ENCODE measurements at places on chromosomes 2 and 18.

GRCh38 chr18:21071071-21071470 lies 40.5 kb downstream of the ROCK1 start:
- DNase-seq = no peak

DNA sequence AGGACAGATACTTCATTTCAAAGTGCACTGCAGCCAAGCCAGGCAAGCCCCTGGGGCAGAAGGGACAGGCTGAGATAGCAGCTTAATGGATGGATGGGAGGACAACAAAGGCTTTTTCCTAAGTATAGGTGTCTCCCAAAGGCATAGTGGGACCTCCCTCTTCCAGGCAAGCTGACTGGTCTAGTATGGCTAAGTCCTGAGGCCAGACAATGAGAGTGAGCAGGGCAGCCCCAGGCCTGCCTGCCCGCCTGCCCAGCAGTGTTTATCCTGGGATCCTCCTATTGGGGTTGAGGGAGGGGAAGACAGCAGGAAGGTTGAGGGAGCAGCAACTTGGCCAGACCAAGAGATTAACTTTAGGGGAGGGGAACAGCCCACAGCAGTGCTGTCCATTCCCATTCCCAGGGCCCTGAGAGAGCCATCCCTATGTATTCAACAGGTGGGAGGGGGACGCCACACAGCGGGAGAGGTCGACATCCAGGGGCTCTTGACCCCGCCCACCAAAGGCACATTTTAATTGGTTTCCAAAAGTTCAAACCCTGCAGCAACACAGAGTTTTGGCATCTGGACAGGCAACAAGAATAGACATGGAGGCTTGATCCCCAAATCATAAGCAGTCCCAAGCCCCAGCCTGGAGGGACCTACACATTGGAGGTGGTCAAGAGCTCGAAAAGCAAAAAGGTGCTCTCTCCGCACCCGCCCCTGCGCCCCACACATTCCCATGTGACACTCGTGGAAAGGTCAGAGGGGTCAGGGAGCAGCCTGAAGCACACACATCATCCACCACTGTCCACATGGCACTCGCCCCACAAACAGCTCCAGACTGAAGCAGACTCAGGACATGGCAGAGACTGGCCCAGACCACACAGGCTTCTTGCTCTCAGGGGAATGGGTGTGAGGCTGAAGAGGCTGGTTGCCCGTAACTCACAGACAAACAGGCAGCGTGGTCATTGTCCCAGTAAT lies 2.9 kb upstream of the SFXN5 start:
- no peak for DNase-seq

DNA sequence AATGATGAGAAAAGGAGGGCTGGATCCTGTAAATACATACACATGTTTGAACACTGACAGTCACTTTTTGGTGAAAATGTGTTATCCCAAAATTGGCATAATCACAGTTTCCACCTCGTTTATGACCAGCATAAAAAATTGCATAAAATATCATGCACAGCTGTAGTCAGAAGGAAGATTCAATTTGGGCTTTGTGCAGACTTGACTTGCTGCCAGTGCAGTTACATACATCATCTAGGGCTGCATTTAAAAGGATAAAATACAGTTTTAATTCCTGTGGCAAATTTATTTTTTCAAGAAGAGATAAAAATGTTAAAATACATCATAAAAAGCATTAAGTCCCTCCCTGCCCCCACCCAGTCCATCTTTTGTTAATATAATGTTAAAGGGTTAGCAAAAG lies 103.8 kb downstream of the VWC2L start:
- DNase-seq = peak; percentile 21

GRCh38 chr2:48551548-48551947 lies 21.6 kb downstream of the STON1 start:
- DNase-seq = no peak

DNA sequence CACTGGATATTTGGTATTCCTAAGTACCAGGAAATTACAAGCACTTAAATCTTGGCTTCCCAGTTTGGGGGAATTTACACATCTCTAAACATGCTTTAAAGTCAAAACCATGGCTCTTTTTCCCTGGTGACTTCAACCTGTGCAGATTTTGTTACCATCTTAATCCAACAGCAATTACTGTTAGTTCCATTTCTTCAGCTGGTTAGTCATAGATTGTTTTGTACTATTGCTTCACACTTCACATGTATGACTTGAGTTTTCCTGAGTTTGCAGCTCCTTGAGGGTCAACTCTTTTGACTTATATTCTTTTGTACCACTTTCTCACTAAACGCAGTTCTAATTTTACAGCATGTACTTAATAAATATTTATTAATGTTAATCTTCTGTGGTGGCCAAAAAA lies 203.4 kb upstream of the RND3 start:
- no peak for DNase-seq

DNA sequence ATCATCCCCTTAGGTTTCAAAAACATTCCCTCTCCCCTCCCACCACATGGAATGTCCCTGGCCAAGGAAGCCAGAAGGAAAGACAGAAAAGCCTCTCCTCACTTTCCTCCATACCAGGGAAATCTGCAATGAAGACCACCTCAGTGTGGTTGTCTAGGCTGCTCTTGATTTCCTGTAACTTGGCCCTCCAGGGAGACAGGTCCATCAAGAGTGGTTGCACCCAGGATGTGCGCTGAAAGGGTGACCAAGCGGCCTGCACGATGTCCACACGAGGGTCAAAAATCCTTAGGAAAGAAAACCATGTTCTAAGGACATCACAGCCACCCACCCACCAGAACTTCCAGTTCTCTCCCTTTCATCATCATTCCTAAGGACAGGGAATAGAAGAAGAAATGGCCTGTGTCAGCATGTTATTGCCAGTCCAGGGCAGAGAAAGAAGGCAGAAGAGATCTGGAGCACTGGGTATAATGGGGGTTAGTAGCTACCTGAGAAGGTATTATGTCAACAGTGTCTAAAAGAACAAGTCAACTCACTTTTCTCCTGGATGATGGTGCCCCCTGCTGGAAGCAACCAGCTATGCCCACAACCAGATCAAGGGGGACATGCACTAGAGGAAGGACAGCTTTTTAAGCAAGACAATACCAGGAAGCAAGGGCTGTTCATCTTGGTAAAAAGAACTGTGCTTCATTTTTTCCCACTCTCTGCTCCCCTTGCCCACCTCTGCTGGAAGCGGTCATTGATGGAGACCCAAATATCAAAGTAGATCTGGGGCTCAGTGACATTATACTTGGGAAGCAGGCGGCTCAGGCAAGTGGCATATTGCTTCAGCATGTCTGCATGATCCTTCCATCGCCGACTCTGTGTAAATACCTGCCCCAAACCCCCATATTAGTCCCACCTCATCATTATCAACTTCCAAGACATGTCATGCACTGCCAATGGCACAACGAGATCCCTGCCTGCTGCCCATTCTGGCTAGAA lies 9.3 kb downstream of the GGCX start:
- DNase-seq = peak; percentile 71

DNA sequence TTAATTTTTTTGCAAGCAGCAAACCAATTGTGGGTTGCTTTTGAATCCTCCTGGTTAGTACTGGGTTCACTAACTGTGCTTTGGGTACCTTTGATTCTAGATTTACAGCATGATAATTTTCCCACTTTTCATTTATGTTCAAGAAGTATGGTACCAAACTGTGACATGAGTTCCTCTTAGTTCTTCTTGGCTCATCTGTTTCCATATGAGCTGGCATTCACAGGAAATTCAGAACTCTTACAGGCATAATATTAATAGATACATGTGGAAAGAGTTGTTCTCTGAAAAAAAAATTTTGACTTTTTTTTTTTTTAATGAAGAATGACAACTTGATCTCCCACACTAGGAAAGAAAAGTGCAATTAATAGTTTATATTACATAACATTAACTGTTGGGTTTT lies 59.4 kb downstream of the FMNL2 start:
- DNase-seq = no peak

GRCh38 chr2:236376566-236377244 lies 112.5 kb upstream of the ASB18 start:
- DNase-seq = no peak

DNA sequence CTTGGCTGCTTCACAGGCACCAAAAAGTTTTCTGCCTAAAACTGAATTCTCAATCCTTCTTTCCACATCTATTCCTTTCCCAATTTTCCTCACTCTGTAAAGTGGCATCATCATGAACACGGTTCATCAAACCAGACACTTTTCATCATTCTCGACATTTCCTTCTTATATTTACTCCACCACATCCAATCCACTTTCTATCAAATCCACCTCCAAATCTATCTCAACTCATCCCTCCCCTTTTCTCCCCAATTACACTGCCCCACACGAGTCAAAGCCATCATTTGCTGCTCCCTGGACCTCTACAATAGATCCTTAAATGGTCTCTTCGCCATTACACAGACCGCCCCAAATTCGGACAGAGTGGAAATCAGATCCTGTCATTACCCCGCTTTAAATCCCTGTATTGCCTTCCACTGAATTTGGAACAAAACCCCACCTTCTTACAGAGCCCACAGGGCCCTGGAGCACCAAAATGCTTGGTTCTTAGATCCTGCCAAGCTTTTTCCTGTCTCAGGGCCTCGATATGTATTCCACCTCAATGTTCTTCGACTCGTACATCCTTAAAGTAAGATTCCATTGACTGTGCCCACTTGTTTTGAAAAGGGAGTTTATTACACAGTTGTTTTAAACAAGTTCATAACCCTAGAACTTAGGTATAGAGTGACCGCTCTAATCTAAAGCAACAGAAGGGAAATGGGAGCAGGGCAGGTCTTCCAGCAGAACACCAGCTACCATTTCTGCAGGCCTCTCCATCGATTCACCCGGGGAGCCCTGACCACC lies 856 bp downstream of the ACAA2 start:
- peak; percentile 27 for DNase-seq

- DNase-seq = no peak
These were observed 257.7 kb downstream of the ANAPC1 start for GRCh38 chr2:111626037-111626864.

DNA sequence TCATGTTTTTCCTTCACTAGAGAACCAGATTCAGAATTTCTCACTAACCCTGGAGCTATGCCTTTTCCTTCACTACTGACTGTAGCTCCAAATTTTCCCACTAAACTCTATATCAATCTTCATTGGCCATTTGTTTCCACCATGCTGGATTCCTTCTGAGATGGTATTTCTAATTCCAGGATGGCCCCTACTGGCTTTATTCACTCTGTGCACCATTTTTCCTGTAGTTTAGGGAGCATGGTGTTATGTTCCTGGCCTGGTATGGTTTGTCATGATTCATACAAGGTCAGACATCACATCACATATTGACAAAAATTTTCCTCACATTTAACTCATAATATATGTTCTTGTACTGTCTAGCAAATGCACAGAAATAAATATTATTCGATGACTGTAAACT lies 229.2 kb upstream of the TFPI start:
- no peak for DNase-seq

- DNase-seq = no peak
These were observed 246.8 kb downstream of the IKZF2 start for GRCh38 chr2:212904646-212905045.

DNA sequence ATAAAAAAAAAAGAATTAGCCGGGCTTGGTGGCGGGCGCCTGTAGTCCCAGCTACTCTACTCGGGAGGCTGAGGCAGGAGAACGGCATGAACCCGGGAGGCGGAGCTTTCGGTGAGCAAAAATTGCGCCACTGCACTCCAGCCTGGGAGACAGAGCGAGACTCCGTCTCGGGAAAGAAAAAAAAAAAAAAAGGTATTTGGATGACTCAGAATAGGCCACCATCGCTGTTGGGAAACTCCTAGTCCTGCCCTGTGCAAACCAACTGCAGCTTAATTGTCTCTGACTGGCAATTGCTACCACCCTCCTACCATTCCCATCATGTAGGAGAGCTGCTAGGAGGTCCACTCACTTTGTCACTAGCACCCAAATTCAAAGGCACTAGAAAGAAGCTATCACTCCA lies 43.5 kb downstream of the ATP8B1 start:
- no peak for DNase-seq

DNA sequence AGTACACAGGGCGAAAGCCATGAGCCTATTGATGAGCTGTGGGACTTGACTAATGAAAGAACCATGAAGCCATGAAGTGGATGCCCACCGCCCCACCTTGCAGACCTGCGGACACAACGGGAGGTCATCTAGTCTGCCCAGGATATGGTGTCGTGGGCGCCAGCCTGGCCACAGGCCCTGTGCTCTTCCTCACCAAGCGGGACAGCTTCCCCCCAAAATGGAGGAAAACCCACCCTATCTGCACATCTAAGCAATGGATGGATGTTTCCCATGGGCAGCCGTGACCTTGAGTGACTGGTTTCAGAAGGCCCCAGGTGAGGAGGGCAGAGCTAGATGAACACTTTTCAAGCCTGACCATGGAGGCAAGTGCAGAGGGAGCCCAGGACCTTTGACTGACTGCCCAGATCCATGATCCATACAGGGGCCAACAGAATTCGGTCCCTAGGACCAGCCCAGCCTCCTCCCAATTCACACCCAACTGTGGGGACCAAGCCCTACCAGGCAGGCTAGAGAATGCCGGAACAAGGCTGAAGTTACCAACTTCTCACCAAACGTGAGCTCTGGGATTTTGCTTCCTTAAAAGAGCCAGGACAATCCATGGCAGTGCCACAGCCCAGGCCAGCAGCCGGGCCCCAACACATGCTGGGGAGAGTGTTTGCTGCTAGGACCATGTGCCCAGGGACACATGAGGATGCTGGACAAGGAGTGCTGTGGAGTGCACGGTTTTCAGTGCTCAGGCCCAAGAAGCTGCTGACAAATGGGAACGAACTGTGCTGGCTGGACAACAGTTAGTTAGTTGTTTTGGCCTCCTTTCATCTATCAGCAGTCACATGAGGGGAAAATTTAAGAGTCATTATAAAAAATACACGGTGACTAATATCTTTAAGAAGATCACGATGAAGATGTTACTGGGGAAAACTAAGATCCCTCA lies 249.4 kb downstream of the HDAC4 start:
- peak; percentile 17 for DNase-seq

GRCh38 chr2:189522435-189523151 lies 58.0 kb downstream of the SLC40A1 start:
- DNase-seq = no peak

DNA sequence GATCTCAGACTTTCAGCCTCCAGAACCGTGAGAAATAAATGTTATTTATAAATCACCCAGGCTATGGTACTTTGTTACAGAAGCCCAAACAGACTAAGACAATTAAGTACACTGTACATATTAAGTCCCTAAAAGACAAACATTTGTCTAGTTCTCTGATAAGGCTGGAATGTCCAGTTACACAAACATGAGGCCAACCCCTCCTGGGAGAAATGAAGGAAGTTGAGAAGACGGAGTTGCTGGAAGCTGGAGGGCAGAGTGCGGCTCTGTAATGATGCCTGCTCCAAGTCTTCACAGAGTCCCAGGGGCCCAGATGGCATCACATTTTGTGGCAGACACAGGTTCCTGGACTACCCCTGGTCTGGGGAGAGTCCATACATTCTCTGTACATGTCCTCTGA lies 79.2 kb upstream of the ST8SIA3 start:
- DNase-seq = no peak

- no peak for DNase-seq
These were observed 7.9 kb downstream of the PMAIP1 start for GRCh38 chr18:59907660-59908059.

DNA sequence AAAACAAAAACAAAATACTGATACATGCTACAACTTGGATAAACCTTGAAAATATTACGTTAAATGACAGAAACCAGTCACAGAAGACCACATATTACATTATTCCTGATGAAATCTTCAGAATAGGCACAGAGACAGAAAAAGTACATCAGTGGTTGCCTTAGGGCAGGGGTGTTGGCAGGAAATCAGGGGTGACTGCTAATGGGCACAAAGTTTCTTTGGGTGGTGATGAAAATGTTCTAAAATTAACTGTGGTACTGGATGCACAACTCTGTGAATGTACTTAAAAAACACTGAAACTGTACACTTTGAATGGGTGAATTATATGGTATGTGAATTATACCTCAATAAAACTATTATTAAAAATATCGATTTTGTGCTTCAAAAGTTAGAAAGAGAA lies 16.6 kb downstream of the NCKAP1 start:
- DNase-seq = no peak

- peak; percentile 52 for DNase-seq
These were observed at the start of gene KCNG3 for GRCh38 chr2:42493468-42494354. KCNG3 (minus strand) TSS chr2:42493982; CDS start chr2:42493501, 481 bp downstream.

Data from hindlimb muscle (tissue), 1 donor.